ENCODE measurements at places on chromosomes 7 and 10.
A peak's percentile ranks its signal among the peaks of the same experiment; 100 is the strongest.

- no peak for DNase-seq
Observed at GRCh38 chr7:78395298-78396036, 596.9 kb downstream of the PHTF2 start.

GRCh38 chr7:84013616-84014240, 180.9 kb downstream of the SEMA3A start:
- DNase-seq = no peak

- DNase-seq = peak; percentile 1
Observed at GRCh38 chr10:11782793-11783557, 40.2 kb upstream of the PROSER2 start.

DNA sequence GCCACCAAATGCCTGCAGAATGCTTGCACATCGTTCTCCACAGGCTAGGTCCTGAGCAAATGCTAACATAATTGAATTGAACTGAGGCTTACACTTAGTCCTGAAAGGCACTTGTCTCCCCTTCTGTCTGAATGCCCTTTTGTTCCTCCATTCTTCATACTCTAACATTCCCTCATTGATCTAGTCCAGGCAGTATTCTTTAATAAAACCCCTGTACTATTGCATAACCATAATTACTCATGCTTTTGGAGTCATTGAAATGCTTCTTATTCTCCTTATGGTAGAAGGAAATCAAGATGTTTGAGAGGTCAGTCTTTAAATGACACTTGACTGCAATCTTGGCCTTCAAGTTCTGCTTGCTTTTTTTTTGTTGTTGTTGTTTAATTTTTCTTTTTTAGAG, 7.1 kb downstream of the PI4K2A start:
- DNase-seq = no peak

DNA sequence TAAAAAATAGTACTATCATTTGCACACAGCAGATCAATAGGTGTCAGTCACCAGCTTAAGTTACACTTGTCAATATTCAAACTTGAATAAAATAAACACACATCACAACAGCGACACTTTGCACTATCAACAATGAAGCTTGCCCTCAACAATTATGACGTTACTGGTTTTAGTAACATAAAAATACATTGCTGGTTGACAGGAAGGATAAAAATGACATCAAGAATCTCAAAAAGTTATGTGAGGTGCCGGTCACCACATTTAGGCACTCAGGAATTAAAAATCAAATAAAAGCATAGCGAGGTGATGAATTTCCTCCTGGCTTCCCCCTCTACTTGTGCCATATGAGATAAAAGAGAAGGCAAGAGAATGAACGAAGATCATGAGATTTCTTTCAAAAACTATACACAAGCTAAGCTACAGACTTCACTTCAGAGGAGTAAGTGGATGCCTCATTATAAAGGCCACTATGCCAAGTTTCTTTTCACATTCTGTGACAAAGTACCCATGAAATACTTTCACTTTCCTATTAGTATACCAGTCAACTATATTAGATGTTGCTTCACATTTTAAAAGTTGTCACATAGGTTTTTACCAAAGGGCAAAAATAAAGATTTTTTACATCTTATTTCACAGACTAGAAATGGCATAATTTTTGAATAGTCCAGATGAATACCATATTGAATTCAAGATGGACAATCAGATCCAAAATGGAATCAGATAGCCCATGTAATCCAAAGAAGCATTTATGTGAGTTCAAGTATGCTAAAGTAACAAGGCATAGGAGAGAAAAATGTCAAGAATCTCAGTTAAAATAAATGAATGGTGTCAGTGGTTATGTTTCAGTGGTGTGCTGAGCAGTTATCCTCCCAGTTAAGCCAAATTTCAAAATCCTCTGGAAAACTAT, 3.6 kb downstream of the CCDC71L start:
- no peak for DNase-seq

GRCh38 chr7:23767514-23767913, 57.5 kb downstream of the STK31 start:
- no peak for DNase-seq

GRCh38 chr7:122448893-122449589, 144.5 kb upstream of the FEZF1 start:
- DNase-seq = no peak

- DNase-seq = no peak
Observed at GRCh38 chr10:7362471-7362870, 48.4 kb downstream of the SFMBT2 start.

GRCh38 chr7:66443946-66444345, 184.7 kb upstream of the KCTD7 start:
- no peak for DNase-seq

DNA sequence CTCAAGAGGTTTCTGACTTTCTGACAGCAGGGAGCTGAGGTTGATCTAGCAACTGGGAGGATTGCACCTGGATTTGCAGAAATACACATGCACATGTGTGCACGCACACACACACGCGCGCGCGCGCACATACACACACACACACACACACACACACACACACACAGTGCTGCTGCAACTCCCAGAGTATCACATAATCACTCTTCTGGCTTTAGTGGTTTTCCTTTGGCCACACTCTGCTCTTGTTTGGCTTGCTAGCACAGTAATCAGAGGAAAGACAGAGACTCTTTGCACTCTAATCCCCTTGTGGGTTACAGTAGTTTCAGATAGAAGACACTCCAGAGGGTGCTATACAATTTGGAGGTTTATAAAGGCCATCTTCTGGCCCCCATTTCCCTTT, 705.0 kb downstream of the AUTS2 start:
- DNase-seq = no peak

DNA sequence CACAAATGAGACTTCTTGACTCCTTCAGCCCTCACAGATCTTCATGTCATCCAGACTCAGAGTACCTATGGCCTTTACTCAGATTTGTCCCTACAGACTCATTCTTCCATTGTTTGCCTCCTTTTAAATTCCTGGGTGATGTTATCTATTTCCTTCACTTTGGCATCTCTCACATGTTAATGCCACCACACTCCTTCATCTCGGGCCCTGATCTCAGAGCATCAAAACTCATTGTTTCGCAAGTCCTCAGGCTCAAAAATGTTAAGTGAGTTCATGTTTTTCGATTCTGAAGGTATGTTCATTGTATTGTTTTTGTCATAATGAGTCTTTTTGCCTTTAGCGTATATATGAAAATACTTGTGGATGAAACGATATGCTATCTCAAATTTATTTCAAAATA, 62.3 kb upstream of the AHR start:
- no peak for DNase-seq

All from NCI-H2171 (cell line).